ENCODE measurements at places on chromosomes 16 and 17.

DNA sequence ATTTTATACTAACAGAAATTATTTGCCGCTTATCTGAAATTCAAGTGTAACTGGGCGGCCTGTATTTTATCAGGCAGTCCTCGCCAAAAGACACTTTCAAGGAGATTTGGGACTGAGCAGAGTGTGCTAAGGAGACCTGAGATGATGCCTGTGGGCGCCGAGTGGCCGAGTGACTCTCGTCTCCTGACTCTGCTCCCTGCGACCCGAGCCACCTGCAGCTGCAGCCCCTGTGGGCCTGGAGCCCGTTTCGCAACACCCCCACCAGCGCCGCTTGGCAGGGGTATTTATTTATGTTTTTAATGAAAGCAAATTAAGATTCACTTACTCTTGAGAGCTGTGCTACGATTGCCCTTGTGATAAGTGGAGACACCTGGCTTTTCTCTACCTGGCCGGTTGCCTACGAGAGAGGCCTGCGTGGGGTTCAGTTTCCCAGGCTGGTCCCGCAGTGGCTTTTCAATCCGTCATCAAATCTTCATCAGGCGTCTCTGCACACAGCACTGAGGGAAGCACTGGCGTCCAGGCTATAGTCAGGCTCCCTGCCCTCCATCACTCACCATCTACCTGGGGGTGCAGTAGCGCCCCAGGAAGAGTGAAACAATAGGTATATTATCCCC lies 124.0 kb downstream of the SEC14L1 start:
- DNase-seq, result no peak

DNA sequence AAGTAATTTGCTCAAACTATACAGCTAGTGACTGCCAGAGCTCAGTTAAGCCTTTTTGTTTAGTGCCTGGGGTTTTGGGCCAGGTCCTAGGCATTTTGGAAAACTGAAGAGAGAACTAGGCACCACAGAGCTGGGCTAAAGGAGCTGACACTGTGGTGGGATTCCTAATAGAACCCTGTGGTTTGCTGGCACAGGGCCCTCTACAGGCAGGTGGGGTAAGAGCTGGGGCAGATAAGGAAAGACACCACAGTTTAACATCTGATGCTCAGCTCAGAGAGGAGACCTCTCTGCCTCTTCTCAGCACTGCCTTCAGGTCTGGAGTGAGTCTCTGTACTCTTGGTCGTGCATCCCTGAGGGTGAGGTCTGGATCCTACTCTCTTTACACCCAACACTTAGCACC lies 121.2 kb downstream of the SNX11 start:
- DNase-seq, result no peak

- DNase-seq, result no peak
Measured at GRCh38 chr16:21685034-21685455, 21.3 kb downstream of the OTOA start.

- DNase-seq, result no peak
Measured at GRCh38 chr17:21247552-21248258, 5.5 kb downstream of the NATD1 start.

DNA sequence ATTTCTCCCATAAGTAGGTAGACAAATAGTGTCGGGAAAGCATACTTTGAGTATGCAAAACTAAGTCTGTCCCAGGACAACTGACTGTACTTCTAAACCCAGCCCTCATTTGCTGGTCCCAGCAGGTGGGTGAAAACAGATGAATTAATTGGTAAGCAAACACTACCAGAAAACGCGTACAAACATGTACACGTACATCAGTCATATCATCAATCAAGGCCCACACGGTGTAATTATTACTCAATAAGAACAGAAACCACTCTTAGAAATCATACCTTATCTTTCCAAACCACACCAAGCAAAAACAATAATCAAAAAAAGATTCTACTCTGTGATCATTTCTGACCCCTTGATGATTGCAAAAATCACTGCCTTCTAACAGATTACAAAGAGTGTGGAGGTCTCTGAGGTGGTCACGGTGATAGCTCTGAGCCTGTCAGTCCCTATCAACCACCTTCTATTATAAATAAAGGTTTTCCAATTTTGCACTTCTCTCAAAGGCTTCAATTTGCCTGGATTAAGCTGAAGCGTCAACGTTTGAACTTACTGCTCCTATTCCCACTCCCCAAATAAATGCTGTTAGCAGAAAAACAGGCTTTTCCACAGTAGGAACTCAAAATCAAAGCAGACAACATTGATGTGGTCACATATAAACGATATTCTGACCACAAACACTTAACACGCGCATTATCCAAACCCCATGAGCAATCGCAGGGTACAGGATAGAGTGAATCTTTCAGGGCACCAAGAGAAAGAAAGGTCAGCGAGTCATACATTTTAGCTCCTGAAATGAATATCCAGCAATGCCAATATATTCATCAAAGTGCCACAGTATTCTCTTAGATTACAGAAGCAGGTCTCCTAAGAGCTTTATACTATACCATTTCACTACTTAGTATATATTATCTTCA lies 211.9 kb downstream of the STX8 start:
- DNase-seq, result no peak

- no peak for DNase-seq
Measured at GRCh38 chr17:64546716-64547115, 39.9 kb downstream of the CEP95 start.

DNA sequence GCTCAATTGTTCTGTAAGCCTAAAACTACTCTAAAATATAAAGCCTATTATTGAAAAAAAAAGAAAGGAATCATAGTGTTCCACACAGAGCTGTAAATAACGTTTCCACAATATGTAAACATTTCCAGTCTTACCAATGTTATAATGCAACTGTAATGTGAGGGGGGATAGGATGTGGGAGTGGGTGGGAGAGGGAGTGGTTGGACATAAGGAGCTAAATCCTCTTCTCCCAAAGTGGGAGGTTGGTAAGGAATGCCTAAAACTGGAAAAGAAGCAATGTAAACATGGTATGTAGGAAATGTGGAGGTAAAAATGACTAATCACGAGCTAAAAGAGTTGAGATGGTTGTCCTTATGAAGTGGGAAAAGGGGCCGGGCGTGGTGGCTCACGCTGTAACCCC lies 17.6 kb upstream of the SBK1 start:
- no peak for DNase-seq

DNA sequence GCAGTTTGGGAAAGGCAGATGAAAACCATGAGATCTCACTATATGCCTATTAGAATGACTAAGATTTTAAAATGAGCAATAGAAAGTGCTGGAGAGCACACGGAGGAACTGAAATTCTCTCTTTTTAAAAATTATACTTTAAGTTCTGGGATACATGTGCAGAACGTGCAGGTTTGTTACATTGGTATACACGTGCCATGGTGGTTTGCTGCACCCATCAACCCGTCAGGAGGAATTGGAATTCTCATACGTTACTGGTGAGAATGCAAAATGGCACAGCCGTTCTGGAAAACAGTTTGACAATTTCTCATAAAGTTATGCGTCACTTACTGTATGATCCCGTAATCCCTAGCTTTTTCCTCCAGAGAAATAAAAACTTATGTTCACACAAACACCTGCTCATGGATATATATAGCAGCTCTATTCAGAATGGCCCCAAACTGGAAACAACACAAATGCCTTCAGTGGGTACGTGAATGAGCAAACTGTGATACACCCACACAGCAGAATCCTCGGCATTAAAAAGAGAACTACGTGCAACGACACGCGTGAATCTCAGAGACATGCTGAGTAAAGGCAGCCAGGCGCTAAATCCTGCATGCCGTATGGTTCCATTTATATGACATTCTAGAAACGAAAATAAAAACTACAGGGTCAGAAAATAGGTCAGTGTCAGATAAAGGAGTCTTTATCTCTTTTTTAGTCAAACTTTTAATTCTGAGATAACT lies 11.8 kb downstream of the PIK3R6 start:
- DNase-seq, result no peak

DNA sequence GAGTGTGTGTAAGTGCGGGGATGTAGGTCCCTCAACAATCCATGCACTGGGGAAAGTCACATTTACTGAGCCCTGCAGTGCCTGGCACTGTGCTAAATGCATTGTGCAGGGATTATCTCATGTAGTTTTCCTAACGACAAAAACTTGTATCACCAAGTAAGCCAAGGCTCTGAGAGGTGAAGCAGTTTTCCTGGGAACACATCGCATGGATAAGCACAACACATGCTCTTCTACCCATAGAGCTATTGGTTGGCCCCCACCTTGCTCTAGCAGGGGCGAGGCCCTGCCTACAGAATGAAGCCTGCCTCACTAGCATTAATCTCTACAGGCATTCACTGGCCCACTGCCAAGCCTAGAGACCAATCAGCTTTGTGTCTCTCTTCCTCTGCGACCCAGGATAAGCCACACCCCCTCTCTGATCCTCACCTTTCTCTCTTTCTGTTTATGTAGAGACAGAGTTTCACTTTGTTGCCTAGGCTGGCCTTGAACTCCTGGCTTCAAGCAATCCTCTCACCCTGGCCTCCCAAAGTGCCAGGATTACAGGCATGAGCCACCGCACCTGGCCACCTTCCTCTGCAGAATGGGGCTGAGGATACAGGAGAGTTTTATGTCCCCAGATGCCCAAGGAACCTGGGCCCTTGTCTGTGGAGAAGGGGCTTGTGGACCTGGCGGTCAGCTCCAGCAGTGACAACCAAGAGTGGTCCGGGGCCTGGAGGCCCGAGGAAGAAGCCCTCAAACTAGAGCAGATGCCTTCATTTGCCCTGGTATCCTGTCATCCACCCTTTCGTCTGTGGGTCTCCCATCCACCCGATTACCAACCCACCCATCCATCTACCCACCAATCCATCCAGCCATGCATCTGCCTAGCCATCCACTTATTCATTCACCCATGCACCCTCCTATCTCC lies 12.8 kb downstream of the CDH16 start:
- no peak for DNase-seq

GRCh38 chr16:17358846-17359245 lies 111.9 kb downstream of the XYLT1 start:
- DNase-seq, result no peak

- DNase-seq, result no peak
Measured at GRCh38 chr17:81615401-81615930, 21.4 kb downstream of the NPLOC4 start.

DNA sequence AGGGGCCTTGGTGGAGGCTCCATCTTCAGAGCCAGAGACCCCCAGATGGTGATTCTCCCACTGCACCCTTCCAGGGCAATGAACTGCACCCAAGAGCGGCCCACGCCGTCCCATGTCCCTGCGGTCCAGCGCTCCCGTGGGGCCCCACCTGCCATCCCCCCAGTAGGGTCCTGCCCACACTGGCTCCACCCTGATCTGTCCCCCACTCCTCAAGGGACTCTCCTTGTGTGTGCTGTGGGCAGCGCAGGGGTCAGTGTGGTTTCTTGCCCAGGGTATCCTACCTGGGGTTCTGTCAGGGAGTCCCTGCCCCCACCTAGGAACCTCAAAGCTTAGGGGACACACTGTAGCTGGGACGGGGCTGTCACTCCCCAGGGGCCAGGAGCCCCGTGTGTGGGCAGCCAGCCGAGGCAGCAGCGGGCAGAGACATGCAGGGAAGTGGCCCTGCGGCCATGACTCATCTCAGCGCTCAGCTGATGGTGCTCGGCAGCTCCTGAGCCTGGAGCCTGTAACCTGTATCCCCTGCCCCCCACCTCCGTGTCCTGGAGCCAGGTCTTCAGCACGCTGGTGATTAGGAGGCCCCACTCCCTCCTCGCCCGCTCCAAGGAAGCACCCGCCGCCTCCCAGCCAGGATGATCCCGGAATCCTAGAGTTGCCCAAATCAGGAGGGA lies 35.7 kb upstream of the SSTR5 start:
- DNase-seq, result no peak

DNA sequence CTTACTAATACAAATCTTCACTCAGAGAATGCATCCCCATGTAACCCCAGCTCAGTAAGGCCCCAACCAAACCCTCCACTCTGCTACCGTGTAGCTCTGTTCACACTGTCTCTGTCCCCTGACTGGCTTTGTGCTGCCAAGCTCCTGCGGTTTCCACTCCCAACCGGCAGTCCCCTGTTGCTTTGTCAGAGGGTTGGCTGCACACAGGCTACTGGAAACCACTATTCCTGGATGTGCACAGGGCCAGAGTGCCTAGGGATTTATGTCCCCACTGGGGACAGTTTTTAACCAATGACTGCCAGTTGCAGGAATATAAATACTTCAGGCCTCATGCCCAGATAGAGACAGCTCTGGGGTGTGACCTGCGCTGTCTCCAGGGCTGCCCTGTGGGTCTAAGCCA lies 157.1 kb upstream of the C16orf82 start:
- no peak for DNase-seq

DNA sequence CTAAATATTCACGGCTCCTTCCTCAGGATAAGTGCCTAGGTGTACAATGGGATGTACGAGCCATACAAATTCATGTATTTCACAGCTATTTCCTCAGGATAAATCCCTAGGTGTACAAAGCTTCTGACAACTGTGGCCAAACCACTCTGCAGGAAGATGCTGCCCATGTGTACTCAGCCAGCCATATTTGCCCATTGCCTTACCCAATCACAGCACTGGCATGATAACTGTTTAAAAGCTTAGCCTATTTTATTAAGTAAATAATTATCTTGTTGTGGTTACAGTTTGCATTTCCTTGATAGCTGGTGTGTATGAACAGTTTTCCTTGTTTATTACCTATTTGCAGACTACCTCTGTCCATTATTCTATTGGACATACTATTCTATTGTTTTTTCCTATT lies 35.1 kb downstream of the CACNG1 start:
- no peak for DNase-seq

DNA sequence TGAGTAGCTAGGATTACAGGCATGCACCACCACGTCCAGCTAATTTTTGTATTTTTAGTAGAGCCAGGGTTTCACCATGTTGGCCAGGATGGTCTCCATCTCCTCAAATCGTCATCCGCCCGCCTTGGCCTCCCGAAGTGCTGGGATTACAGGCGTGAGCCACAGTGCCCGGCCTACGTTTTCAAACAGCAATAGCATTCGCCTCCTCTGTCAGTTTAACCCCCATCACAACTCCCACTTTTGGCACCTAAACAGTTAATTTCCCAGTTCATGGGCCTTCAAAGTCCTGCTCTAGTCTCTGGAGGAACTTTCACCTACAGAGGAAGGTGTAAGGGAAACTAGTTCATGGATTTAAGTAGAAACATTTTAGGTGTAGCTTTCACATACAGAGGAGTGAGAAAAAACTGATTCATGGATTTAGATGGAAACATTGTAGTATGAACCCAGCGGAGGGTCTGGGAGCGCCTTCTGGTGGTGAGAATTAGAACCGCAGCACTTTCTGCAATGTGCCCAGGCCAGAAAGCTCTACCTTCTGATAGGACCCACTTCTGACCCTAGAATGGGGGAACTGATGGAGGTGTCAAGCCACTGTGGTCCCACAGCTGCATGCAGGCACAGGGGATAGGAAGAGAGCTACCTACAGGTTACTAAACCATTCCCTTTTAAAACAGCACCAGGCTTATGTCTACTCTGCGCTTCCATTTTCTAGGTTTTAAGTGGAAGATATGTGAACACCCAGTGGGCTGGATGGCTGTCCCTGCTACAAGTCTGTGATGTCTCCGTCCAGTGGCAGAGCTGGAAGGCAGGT lies 12.0 kb upstream of the MEOX1 start:
- DNase-seq, result peak; percentile 54

DNA sequence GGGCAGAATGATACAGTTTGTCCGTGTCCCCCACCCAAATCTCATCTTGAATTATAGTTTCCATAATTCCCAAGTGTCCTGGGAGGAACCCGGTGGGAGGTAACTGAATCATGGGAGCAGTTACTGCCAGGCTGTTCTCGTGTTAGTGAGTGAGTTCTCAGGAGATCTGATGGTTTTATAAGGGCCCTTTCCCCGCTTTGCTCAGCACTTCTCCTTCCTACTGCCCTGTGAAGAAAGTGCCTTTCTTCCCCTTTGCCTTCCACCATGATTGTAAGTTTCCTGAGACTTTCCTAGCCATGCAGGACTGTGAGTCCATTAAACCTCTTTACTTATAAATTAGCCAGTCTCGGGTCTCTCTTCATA lies 28.9 kb upstream of the SEC14L1 start:
- no peak for DNase-seq

GRCh38 chr17:40490289-40490853 lies 11.1 kb downstream of the TNS4 start:
- no peak for DNase-seq

All from D721Med (cell line).